T-helper 22 cell (primary cell): ENCODE measurements at places on chromosomes 1 and 21.

DNA sequence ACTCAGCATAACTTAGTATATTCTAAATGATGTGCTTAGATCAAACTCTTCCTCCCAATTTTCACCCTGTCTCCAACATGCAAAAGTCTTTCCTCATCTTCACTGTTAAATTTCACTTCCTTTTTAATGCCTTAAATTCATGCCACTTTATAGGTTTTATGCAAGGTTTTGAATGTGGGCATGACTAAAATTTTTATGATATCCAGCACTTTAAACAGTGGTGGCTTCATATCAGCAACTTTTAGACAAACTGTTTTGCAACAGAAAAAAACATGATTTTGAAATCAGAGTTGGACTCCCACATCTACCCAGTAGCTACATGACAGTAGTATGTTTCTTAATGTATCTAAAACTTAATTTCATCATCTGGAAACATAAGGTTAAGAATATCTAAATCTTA lies 84.7 kb upstream of the ZP4 start:
- DNase-seq = no peak

GRCh38 chr1:48767975-48768510 lies 8.6 kb downstream of the BEND5 start:
- no peak for DNase-seq

DNA sequence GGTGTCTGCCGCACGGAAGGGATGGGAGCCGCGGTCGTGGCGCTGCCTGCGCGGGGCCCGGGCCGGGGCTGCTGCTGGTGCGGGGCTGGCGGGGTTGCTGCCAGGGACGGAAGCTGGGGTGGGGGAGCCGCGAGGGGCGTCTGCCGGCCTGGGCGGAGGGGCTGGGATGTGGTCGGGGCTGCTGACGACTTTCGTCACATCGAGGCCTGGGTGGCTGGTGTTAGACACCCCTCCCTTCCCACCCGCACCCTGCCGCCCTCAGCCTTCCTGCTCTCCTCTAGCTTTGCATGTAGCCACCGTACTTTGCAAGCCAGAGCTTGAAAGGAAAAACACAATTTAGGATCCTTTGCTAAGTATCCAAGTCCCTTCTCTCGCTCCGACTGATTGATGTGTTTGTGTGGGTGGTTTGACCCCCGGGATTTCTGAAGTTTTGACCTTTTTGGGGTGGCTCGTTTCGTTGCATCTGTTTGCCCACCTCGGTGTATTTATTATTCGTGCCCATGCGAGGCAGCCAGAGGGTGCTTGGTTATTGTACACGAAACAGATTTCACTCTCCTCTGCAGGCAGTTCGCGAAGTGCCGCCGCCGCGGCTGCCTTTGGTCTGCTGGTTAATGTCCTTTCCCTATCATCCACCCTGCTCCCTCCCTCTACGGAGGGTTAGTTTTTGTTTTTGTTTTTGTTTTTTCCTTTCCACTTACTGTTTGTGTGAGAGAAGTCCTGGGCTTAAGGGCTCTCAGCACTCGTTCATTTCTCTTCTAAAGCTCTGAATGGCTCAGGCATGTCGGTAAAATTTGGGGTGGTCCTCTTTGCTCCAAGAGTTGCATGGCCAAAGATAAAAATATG lies 868 bp downstream of the C1orf21 start:
- no peak for DNase-seq

DNA sequence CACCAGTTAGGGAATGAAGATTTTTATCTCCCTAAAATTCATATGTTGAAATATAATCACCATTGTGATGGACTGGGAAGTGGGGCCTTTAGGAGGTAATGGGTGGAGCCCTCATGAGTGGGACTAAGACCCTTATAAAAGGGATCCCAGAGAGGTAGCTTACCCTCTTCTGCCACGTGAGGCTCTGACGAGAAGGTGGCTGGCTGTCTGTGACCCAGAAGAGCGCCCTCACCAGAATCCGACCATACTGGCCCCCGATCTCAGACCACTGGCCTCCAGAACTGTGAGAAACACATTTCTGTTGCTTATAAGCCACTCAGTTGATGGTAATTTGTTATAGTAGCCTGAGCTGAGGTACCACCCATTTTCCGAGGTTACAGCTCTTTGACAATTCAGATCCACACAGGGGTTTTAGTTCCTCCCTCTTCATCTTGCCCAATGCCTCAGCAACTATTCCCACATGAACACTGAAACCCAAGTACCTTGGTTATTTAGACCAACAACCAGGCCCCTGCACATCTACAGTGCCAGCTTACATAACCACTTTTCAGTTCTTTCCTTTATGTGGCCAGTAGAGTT lies 27.6 kb upstream of the HUNK start:
- no peak for DNase-seq

- no peak for DNase-seq
These were observed 4.2 kb downstream of the SPATA46 start for GRCh38 chr1:162372159-162373071.

DNA sequence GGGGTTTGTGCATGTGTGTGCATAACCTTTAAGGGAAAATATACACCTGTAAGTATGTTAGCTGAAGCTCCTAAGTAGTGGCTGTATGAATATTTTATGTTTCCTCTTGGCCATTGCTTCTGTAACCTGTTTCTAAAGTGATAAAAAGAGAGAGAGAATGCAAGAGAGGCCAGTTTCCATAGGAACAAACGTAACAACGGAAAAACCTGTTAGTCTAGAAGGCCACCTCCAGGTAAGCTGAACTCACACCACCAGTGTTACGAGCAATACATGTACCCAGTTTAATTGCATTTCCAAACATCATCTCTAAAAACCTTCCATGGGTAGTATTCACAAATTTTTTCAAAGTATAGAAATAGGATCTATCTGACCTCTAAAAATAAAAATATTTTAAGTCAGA lies 63.1 kb downstream of the PLPPR4 start:
- DNase-seq = no peak

DNA sequence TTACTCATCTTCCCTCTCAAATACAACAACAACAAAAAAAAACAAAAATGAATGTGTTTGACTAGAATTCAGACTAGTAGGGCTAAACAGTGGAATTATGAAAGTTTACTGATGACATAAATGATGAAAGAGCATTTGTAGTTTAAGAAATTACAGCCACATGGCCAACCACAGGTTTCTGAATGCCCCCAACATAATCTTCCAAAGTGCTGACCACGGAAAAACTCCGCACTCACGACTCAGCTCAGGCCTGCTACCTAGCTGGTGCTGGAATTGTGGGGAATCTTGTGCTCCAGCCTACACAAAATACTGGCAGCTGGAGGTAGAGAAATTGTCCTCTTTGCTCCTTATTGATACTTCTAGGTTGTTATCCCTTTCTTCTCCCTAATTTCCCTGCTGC lies 23.6 kb upstream of the TBX15 start:
- DNase-seq = no peak

GRCh38 chr1:167602840-167603239 lies 27.2 kb upstream of the RCSD1 start:
- no peak for DNase-seq
